ENCODE measurements at places on chromosomes 13 and 19. TPM values are rescaled to one million over a fixed set of nuclear protein-coding genes. Genes with fewer than 3 reads are reported as not detected.

DNA sequence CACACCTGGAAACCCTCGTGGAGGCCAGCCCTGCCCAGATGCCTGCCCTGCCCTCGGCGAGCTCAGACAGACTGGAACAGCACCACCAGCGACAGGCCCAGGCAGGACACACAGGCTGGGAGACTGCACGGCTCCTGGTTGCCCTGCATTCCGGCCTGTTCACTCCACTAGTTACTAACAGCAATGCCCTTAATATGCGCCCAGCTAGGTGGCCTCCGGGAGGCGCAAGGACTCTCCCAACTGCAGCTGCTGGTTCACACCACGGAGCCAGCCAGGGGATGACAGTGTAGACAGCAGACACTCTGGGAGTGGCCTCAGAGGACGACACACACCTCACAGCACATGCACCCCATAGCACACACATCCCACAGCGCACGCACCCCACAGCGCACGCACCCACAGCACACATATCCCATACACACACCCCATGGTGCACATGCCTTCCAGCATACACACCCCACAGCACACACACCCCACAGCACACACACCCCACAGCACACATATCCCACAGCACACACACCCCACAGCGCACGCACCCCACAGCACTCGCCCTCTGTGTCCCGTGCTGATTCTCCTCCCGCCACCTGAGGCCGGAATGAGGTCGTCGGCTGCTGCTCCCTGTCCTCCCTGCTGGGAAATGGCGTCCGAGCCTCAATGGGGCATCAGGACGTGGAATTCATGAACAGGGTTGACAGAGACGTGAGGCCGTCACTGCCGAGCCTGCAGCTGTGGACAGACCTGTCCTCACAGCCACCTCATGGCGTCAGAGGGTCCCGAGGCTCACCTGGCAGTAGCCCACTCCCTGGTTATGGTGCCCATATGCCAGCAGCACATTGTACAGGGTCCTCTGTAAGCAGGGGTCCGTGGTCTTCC is 13.6 kb downstream of the GRTP1 start:
- no peak overlapping the region for H3K27ac ChIP-seq
- H3K4me1 ChIP-seq: no peaks in the 10 kb centered on the region
- DNase-seq: no peak
- H3K36me3 ChIP-seq: no peaks in the 10 kb centered on the region
- H3K27me3 ChIP-seq: peaks cover 2% of the 10 kb centered on the region

- H3K36me3 ChIP-seq: peaks cover 6% of the 10 kb centered on the region
- no peaks in the 10 kb centered on the region for H3K27me3 ChIP-seq
- DNase-seq: peak; percentile 83
- H3K4me1 ChIP-seq: peaks cover 62% of the 10 kb centered on the region
- no peak overlapping the region for H3K4me3 ChIP-seq
- H3K27ac ChIP-seq: peak overlapping the region; percentile 71
Observed at GRCh38 chr19:18480006-18480691, 41.7 kb downstream of the ELL start.

DNA sequence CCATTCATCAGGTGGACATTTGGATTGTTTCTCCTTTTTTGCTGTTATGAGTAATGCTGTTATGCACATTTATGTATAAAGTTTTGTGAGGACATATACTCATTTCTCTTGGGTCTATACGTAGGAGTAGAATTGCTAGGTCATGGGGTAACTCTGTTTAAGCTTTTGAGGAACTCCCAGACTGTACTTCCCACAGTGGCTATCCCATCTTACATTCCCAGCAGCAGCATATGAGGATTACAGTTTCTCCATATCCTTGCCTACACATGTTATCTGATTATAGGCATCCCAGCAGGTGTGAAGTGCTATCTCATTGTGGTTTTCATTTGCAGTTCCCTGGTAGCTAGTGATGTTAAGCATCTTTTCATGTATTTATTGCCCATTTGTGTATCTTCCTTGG is 5.9 kb downstream of the ZSCAN22 start:
- no peak for DNase-seq
- no peak overlapping the region for H3K27ac ChIP-seq
- no peak overlapping the region for H3K4me3 ChIP-seq
- peaks cover 11% of the 10 kb centered on the region for H3K4me1 ChIP-seq

- no peaks in the 10 kb centered on the region for H3K27me3 ChIP-seq
- peaks cover 84% of the 10 kb centered on the region for H3K36me3 ChIP-seq
- no peak overlapping the region for H3K27ac ChIP-seq
- H3K4me1 ChIP-seq: no peaks in the 10 kb centered on the region
Observed at GRCh38 chr19:1612114-1613086, 7.1 kb upstream of the UQCR11 start.

PPP1R13L gene
- total RNA-seq: 1.7 TPM

CRB3 gene
- total RNA-seq: not detected
